ENCODE measurements at places on chromosomes 3 and 15. TPM values are rescaled to one million over a fixed set of nuclear protein-coding genes. Genes with fewer than 3 reads are reported as not detected.

The LRRC31 gene
- total RNA-seq = not detected

The TMEM207 gene
- not detected for total RNA-seq

The BTLA gene
- not detected for total RNA-seq

The ABCF3 gene
- 65.1 TPM for total RNA-seq

The CELSR3 gene
- 2.1 TPM for total RNA-seq

The RPLP1 gene
- total RNA-seq = 74.7 TPM

The PROS1 gene
- 48.8 TPM for total RNA-seq

The RBPMS2 gene
- total RNA-seq = not detected

The STX19 gene
- not detected for total RNA-seq

The FBN1 gene
- total RNA-seq = 260 TPM

The ACAN gene
- under 0.01 TPM for total RNA-seq

The RTP3 gene
- total RNA-seq = not detected

The NANOGP8 gene
- total RNA-seq = not detected

The NSUN3 gene
- 13.4 TPM for total RNA-seq

The CAPN3 gene
- 1.8 TPM for total RNA-seq

The SPATA12 gene
- total RNA-seq = not detected

The GP5 gene
- 0.17 TPM for total RNA-seq

The MYH15 gene
- total RNA-seq = 0.17 TPM

The KBTBD13 gene
- total RNA-seq = not detected

The TAGLN3 gene
- total RNA-seq = 0.51 TPM

The DUOXA1 gene
- total RNA-seq = not detected

The TMEM158 gene
- total RNA-seq = 79.4 TPM

The UROC1 gene
- not detected for total RNA-seq

The REC114 gene
- not detected for total RNA-seq

The GRIP2 gene
- total RNA-seq = under 0.01 TPM

The EXOSC7 gene
- 58.8 TPM for total RNA-seq

Data from fibroblast of lung (primary cell).